Ureter (tissue), 1 donor: ENCODE measurements at places on chromosomes 6 and 20. TPM values are rescaled to one million over a fixed set of nuclear protein-coding genes. Genes with fewer than 3 reads are reported as not detected.
A peak's percentile ranks its signal among the peaks of the same experiment; 100 is the strongest.

FAM209B gene
- not detected for total RNA-seq

FAXC gene
- 2.7 TPM for total RNA-seq

DNA sequence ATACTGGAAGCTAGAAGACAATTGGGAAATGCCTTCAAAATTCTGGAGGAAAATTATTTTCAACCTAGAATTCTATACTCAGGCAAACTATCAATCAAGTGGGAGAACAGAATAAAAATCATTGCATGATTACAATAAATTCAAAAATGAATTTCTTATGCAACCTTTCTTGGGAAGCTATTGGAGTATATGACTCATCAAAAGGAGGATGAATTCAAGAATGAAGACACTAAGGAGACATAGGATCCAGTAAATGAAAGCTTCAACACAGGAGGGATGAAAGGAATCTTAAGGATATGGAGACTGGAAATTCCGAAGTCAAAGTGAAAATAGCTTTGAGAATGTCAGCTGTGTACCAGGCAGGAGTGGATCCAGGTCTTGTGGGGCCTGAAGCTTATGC is 12.6 kb upstream of the UBR2 start:
- DNase-seq = no peak

DNA sequence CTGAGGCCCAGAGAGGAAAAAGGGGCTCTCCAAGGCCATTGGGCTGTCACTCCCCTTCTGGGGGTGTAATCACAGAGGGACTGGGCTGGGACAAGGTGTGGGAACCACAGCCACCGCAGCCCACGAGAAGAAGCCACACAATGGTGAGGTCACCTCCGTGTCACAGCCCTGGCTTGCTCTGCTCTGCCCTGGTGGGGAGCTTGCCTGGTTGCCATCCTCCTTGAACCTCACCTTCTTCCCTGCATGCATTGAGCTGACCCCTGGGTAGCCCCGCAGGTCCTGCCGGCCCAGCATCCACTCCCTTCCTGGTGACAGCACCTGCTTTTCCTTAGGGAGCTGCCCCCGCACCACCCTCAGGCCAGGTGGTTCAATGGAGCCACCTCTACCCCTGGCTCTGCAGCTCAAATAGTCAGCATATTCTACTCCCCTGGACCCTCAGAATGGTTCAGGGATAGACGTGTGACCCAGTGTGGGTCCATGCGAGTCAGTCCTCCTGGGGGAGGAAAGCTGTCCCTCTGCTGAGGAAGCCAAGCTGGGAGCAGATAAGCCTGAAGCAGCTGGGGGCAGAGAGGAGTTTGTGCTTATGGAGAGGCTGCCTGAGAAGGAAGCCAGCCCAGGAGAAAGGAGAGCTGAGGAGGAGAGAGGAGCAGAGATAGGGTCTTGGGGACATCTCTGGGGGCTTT is 21.3 kb downstream of the RBM38 start:
- DNase-seq = no peak

DNA sequence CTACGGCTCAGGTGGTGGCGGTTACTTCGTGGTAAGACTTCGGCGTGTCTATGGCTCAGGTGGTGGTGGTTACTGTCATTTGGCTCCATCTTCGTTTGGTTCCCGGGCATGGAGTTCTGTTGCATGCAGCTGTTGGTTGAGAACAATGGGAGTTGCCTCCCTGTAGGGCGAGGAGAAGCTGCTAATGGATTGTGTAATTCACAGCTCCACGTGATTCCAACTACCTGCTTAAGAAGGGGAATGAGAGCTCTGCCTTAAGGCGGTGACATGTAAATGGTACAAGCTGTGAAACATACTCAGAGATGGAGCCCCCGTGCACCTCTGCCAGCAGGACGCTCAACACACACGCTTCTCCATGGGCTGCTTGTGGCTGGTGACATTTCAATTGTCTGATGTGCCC is 12.4 kb upstream of the DACT2 start:
- DNase-seq = no peak

GRCh38 chr6:110590821-110591351 is 114.5 kb upstream of the SLC22A16 start:
- no peak for DNase-seq

GRCh38 chr20:11705512-11705911 is 212.2 kb upstream of the BTBD3 start:
- no peak for DNase-seq

DNA sequence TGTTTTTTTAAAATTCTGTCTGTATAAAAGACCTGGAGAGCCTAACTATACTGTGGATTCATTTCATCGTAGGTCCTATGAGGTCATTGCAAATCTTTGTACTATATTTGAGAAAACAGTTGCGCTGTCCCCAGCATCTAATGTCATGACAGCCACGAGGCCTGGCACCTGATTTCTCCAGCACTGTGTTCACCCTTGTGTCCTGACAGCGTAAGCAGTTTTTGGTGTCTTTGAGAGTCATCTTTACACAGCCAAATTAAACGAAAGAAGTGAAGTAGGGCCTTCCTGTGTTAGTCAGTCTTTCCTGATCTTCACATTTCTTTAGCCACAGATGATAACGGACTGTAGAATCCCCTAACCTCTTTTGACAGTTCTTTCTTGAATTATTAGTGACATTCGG is 70.6 kb upstream of the PHACTR2 start:
- DNase-seq = no peak

- DNase-seq = no peak
These were observed 346.9 kb upstream of the JAG1 start for GRCh38 chr20:11020712-11021111.

DNA sequence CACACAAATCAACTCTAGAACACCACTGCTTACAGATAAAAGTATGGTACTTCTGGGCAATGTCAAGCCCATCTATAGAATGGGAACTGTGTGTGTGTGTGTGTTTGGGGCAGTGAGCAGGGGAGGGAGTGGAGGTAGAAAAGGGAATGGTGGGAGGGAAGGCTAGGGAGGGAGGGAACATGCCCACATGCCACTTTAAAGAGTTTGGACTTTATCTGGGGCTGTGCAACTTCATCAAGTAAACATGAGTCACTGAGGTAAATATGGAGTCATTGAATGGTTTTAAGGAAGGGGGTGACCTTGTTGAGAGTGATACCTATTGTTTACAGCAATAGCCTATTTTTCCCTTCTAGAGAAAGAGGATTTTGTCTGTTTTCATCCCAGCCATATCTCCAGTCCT is 22.5 kb upstream of the RNGTT start:
- DNase-seq = no peak

DNA sequence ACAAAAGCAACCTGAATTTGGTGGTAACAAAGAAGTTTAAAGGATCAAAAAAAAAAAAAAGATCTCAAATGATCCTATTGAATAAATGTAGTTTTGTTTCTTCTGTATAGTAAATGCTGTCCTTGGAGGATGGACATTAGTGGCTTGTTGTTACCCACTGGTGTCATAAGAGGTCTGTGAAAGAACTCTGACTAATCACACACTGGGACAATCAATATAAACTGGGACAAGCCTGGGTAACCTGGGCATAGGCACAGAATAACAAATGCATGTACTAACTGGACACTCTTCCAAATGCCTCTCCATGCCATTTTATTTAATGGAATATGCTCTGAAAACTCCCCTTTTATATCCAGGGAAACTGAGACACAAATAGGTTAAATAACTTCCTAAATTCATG is 241.4 kb downstream of the DOK5 start:
- DNase-seq = no peak

GRCh38 chr20:60558486-60558885 is 600.3 kb downstream of the CDH26 start:
- DNase-seq = no peak

DNA sequence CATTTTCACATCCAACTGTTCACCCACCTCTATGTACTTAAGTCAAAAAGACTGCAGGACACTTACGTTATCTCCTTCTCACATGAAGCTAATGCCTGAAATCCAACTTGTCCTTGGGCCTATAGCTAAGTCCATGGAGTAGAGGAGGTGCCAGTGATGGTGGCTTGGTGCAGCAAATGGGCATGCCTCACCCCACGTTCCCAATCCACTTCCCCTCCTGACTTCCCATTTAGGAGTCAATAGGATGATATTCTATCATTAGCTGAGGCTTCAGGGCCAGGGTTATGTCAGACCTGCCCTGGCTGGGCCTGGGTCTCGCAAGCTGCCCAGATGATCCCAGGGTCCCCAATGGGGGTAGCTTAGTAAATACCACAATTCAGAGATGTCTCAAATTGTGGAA is 410.4 kb downstream of the MAFB start:
- no peak for DNase-seq

- no peak for DNase-seq
These were observed 17.1 kb downstream of the RPRD1B start for GRCh38 chr20:38050686-38051085.

- DNase-seq = no peak
These were observed 1.5 kb downstream of the FOXS1 start for GRCh38 chr20:31843881-31844280.

- no peak for DNase-seq
These were observed 193.5 kb downstream of the MYLK4 start for GRCh38 chr6:2557181-2557720.

GRCh38 chr6:92942549-92942948 is 476.8 kb downstream of the EPHA7 start:
- no peak for DNase-seq

- no peak for DNase-seq
These were observed 7.9 kb downstream of the SNX9 start for GRCh38 chr6:157831018-157831369.

DNA sequence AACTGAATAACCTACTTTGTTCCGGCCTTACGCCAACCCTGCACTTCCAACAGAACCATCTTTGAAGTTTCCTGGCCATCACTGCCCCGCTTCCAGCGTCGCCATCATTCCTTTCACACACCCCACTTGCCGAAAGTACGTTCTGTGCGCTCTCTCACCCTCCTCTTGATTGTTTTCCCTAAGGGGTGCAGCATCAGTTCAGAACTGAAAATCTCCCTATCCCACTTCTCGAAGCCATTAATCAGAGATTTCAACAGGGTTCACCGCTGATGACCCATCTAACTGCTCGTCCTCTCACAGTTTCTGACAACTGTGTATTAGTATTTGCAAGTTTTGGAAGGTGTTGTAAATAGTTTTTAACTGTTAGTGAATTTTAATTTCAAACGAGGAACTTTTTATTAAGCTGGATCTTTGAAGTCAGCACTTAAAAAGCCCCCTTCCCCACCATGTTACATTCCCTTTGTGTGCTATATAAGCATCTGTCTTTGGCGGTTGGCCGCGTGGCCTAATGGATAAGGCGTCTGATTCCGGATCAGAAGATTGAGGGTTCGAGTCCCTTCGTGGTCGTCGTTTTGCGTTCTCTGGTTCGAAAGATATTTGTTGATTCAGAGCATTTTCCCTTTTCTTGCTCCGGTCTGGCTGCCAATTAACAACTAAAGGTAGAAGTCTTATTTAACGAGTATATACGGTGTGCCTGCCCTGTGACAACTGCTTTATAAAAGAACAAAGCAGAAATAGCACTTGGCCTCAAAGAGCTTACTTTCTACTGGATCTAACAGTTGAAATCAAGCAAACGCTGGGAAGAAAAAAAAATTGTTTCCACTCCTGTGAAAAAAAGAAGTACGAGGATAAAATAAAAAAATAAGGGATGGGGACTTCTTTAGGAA is 42.6 kb downstream of the TRIM27 start:
- DNase-seq = peak; percentile 84

- no peak for DNase-seq
These were observed 75.0 kb upstream of the EZR start for GRCh38 chr6:158894193-158894592.

- peak; percentile 48 for DNase-seq
These were observed 6.3 kb downstream of the OR2A4 start for GRCh38 chr6:131694832-131695426.
